NCI-H187 (cell line): ENCODE measurements at places on chromosomes 4 and X.

DNA sequence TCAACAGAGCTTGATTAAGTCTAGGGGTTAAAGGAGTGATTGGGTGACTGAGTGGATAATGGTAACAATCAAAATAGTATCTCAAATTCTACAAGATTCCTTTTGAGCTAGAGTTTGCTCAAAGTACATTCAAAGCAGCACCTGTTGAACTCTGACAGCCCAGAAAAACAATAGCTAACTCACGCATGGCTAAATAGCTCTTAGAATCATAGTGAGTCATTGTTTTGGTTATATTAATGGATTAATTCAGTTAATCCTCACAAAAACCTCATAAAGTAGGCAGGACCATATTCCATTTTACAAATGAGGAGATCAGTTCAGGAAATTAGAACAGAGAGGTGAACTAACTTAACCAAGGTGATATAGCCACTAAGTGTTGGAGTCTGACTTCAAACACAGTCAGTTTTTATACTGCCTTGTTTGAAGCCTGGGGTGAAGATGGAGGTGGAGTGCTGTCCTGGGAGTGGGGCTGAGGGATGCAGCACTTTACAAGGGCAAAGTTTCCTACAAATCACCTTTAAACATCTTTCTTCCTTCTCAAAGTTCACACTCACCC lies 35.9 kb upstream of the PPM1K start:
- no peak for DNase-seq

GRCh38 chr4:139312552-139313332 lies 10.5 kb upstream of the NDUFC1 start:
- DNase-seq: no peak

- DNase-seq: no peak
Measured at GRCh38 chrX:106611317-106611678, 480 bp upstream of the RADX start.

GRCh38 chr4:54879576-54879975 lies 221.8 kb downstream of the KIT start:
- no peak for DNase-seq

- no peak for DNase-seq
Measured at GRCh38 chr4:138452826-138453225, 210.7 kb upstream of the SLC7A11 start.

GRCh38 chr4:98612318-98613250 lies 45.8 kb downstream of the TSPAN5 start:
- no peak for DNase-seq
